CD4-positive, alpha-beta T cell treated with Interleukin-6 at 100 ng/mL for 8 hours (primary cell): ENCODE measurements at places on chromosomes 6 and 20.
A peak's percentile ranks its signal among the peaks of the same experiment; 100 is the strongest.

- no peak for DNase-seq
These were observed 99.9 kb downstream of the CAP2 start for GRCh38 chr6:17493286-17493685.

DNA sequence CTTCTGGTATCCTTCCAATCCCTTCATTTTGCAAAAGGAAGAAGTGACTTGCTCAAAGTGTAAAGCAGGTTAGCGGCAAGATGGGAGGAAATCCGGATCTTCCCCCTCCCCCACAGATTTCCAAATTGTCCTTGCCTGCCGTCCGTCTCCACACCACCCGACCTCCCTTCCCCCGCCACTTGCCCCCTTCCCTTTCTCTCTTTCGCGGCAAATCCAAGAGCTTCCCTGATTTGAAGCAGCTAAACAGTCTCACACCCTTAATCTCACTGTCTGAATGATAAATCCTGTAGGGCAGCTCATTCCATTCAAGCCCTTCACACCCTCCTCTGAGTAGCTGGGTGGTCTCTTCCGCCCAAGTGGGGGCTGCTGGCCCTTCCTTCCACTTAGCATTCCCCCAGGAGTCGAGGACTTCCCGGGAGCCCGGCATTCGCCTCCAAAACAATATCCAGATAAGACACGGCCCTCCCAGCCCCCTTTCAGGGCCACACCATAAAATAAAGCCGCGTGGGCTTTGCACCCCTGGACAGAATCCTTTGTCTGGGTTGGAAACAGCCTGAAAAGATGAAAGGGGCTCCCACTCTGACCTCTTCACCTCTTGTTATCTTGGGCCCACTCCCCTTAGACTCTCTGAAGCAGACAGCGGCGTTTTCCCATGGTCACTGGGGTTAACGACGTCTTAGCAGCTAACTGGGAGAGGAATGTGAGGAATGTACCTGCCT lies 44.0 kb upstream of the PIM1 start:
- DNase-seq, result no peak

- no peak for DNase-seq
These were observed 111.8 kb downstream of the PLCB4 start for GRCh38 chr20:9180481-9181257.

DNA sequence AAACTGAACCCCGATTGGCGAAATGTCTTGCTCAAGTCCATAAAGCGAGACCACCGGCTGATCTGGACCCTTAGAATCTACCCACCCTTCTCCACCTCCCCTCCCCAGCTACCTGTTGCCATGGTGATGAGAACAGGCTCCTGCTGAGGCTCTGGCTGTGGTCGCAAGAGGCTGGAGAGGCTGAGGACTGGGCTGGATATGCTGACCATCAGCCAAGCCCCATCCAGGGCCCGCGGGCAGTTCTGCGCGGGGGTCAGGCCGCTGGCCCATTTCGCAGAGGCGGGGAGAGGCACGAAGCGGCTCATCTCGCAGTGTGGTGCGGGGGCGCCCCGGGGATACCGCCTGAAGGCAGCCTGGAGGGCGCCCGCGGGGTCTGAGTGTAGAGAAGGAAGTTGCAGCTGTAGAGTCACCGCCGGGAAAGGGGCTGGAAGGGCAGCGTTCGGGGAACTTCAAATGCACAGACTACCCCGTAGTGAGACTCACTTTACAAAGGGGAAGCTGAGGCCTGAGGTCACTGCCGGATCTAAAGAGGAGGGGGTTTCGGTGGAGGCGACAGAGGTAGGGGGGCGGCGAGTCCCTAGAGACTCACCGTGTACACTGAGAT lies 671 bp downstream of the TAPBP start:
- DNase-seq, result no peak

- no peak for DNase-seq
These were observed 47.8 kb downstream of the TFEB start for GRCh38 chr6:41687501-41688175.

GRCh38 chr20:47815416-47815806 lies 30.1 kb upstream of the SULF2 start:
- DNase-seq, result no peak

- no peak for DNase-seq
These were observed 48.8 kb downstream of the PPP1R3G start for GRCh38 chr6:5133943-5134342.

DNA sequence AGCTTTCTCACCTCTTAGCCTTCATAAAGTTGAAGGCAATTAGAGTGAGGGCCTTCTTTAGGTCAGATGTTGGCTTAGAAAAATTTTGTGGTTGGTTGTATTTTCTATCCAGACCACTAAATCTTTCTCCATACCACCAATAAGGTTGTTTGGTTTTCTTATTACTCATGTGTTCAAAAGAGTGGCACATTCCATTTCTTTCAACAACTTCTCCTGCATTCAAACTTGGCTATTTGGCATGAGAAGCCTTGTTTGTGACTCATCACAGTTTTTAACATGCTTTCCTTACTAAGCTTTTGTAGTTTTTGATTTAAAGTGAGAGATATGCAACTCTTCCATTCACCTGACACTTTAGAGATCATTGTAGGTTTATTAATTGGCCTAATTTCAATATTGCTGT lies 949.6 kb downstream of the TBC1D32 start:
- DNase-seq, result no peak

DNA sequence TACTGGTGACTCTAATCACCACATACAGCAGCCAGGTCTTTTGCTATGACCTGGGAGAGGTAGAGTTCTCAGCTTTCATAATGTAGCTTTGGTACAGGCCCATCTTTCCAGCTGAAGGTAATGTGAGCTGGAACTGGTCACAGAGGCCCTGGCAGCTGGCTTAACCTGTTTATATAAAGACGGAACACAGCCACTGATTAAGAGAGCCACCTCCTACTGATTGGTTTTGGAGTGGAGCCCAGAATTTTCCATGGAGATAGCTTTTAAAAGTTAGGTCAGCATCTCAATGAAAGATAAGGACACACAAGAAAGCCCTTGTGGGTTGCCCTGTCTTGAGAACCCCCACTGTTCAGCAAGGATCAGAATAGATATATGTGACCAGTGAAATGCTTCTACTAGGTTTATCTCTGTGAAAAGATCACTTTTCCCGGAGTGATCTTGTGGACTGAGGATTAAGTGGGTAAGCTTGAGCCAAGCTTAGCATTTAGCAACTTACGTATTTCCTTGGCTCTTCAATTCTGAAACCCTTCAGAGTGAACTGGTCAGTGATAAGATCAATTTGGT lies 213.7 kb upstream of the CITED2 start:
- DNase-seq, result no peak

GRCh38 chr6:69973138-69973537 lies 106.8 kb downstream of the COL19A1 start:
- DNase-seq, result no peak

DNA sequence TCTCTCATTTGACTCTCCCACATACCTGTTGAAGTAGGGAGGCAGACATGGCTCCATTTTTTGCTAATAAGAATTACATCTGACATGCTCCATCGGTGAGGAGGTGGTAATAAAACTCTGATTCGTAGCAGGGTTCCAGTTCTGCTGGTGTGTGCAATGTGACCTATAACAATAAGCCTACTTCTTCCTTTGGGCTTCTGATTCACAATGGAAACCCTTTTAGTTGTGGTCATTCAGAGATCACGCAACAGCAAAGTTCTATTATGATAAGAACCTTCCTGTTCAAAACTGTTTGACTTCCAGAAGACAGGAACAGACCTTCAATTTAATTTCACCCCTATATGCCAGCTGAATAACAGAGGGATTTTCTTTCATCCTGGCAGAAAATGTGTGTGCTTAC lies 31.4 kb upstream of the GSTA4 start:
- DNase-seq, result no peak

DNA sequence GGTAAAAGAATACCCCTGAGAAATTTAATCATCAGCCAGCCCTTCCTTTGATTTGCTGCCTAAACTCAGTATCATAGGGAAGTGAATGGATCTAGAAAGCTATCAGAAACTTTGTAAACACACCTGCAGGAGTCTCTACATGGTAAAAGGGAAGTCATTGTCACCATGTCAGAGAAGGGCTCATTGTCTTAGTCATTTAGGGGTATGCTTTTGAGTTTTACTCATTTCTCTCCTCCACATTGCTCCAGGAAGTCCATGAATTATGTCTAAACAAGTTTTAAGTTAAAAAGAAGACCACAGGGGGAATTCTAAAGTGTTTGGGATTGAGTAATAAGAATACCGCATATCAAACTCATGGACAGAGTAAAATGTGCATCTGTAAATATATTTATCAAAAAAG lies 2.5 kb downstream of the SLC17A1 start:
- DNase-seq, result no peak

DNA sequence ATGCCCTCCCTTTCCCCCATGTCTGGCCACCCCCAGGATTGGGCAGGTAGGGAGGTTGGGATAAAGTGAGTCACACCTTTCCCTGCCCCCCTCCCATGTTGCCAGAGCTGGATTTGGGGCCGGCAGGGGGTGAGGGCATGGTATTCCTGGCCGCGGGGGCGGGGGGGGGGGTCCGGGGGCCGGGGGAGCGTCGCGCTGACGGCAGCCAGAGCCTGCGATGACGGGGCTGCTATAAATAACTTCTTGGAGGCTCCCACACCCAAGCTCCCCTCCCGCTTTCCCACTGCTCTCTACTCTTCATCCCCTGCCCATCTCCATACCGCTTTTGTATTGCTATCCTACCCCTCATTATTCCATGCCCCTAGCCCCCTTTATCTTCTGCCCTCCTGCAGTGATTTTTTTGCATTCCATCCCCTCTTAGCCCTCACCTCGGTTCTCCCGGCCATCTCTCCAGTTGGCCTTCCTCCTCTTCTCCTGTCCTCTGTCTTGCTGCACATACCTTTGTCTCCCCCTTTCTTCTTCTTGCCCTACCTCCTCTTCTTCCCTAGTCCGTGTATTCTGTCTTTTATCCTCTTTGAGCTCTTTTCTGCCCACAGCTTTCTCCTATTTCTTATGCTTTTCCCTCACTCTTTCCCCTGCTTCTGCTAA lies 13.8 kb downstream of the SYNGAP1 start:
- no peak for DNase-seq

- DNase-seq, result peak; percentile 19
These were observed 134.9 kb downstream of the KLHL32 start for GRCh38 chr6:97059473-97059872.

DNA sequence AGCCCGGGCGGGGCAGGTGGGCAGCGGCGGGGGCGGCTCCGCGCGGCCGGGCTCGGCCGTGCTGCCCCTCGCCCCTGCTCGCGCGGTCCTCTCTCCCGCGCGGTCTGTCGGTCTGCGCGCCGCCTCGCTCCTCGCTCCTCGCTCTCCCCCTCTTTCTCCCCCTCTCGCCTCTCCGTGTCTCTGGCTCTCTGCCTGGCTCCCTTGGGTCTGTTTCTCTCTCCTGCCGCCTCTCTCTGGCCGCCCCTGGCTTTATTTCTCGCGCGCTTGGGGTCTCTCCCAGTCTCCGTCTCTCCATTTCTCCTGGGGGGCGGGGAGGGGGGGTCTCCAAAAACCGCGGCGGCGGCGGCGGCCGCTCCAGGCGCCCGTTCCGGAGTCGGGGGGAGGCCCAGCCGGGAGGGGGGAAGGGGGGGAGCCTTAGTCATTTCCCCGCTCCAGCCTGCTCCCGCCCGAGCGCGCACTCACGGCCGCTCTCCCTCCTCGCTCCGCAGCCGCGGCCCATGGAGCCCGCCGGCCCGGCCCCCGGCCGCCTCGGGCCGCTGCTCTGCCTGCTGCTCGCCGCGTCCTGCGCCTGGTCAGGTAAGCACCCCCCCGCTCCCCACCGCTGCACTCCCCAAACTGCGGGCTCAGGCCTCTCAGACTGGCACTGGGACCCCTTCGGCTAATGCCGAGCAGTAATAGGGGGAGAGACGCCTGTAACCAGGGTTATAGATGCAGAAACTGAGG lies at the start of gene SIRPA:
Gene SIRPA, plus strand, starts transcription at position 457 of the 723 bp plus-strand sequence. Its CDS starts 41 bp downstream, at position 498.
- DNase-seq, result no peak

GRCh38 chr6:2124260-2124709 lies 121.1 kb downstream of the GMDS start:
- DNase-seq, result no peak

DNA sequence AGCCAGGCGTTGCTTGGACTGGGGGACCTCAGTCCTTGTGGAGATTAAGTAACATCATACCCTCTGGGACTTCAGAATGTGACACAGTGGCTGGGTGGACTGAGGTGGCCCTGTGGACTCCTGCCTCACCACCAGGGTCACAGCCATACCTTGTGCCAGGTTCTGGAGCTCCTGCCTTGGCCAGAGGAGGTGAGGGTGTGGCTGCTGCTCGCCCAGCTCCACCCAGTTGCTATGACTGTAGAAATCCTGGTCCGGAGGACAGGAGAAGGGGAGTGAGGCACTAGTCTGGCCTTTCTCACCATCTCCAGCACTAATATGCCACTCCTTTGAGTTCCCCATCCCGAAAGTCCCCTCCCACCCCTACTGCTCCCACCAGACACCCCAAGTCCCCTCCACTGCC lies 1.9 kb downstream of the VWA7 start:
- DNase-seq, result no peak

DNA sequence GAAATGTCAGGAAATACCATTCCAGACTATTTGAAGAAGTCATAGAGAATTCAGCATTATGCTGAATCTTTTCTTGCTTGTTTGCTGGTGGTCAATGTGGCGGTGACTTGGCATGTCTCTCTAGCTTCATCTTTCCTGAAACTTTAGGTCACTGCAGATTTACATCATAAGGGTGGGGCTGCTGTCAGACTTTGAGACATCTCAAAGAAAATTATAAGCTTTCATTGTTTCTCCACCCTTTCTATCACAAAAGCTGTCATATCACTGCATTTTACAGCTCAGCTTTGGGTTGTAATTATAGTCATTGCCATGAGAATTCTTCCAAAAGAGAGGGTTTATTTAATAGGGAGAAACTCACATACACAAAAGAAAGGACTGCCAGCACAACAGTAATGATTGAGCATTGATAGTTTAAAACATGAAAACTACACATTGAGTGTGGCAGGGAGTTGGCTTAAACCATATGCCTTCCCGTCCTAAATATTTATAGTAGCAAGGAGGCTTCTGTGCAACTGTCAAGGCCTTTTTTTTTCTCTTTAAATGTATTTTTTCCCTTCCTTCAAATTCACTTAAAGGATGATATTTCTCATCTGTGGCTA lies 44.7 kb upstream of the LRRC1 start:
- DNase-seq, result no peak

DNA sequence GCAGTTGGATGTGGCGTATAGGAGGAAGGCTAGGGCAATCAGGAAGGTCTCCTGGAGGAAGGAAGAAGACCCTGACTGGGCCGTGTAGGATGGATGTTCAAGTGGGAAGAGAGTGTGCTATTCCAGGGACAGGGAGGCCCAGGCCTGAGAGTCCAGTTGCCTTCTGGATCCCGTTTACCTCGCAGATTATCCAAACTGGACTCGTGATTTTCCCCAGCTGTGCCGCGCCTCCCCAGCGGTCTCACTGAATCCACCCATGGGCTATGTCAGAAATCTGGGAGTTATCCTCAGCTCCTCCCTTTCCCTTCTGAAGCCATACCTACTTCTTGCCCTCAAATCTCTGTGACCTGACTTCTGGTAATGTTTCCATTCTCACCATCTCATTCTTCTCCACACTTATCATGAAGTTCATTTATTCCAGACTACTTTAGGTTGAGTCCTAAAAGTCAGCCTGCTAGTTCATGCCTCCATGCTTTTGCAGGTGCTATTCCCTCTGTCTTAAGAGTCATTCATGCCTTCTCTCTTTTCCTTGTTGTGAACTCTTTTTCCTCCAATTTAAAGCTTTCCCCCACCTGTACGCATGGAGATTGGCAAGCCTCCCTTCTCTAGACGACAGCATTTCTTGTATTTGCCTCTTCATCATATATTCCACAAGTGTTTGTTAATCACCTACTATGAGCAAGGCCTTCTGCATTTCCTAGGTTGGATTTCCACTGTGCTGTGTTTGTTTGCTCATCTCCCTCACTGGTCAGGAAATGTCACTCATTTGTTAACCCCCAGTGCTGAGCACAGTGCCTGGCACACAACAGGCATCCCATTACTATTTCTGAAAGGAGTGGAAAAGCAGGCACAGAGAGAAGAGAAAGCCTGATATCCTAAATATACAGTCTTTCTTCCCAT lies 2.7 kb downstream of the SDCBP2 start:
- DNase-seq, result no peak
